ENCODE measurements at places on chromosomes 7 and 10.

GRCh38 chr10:122939133-122939855 lies 14.7 kb downstream of the C10orf88 start:
- DNase-seq: no peak

GRCh38 chr10:67175354-67175753 lies 249.5 kb downstream of the LRRTM3 start:
- DNase-seq: no peak

GRCh38 chr7:131218727-131219128 lies 108.9 kb upstream of the MKLN1 start:
- no peak for DNase-seq

DNA sequence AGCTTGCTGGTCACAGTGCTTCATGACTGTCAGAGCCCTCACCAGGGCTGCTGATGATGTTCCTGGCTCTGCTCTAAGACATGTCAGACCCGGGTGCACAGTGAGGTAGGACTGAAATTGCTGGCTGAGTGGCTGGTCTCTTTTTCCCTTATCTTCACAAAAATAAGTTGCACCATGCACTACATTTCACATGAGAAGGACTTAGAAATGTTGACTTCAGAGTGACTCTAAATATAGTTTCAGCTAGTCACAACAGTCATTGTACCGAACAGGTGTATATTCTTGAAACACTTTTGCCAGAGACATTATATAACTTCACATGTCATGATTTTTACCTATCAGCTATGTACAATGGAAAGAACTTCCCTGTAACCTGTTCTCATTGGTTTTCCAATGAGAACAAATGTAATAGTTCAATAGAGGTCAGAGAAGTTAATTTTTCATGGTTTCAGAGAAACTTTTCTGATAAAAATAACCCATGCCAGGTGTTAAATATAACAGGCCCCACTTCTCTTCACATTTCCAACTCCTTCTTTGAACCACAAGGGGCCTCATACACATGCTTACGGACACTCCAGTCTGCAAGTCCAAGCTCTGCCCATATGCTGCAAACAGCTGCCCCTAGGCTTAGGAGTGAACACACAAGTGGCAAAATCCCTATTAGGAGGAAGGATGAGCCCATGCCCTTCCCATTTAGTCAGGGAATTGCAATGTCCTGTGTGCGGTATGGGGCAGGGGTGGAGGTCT lies 115.6 kb downstream of the CDK6 start:
- no peak for DNase-seq

DNA sequence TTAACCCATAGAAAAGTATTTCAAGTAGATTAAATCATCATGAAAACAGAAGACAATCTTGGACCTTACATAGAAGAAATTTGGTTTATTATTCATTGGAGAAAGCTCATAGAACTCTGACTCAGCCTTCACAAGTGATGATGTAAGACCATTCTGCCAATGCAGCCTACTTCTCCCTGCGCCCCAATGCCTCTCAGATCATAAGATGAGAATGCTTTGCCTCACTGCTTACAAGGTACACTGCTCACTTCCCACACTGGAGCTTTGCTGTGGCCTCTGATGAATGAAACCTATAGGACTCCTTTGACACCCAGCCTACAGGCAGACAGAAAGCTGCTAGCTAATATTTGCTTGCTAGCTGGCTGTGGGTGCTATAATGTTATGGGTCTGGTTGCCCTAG lies 569.4 kb upstream of the STEAP1 start:
- DNase-seq: no peak

- DNase-seq: no peak
Measured at GRCh38 chr10:125575843-125576242, 107.1 kb downstream of the TEX36 start.

- DNase-seq: peak; percentile 98
Measured at GRCh38 chr10:100890673-100891317, 22.0 kb upstream of the SLF2 start.

- DNase-seq: no peak
Measured at GRCh38 chr10:51640120-51640819, 59.1 kb downstream of the CSTF2T start.

DNA sequence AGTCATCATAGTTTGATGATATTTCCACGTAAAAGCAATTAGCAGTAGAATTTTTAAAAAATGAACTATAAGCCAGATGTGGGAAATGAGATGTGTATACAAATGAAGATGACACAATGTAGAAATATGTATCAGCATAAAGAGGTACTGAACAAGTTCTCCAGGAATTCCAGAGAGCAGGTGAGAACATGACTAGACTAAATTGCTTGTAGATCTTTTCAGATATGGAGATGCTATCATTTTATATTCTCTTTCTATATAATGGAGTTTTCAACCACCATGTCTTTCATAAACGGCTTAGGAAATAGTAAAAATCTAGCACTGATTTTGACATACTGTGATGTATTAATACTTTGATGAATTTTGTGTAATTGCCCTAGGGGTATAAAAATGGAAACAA lies 130.9 kb downstream of the SEMA3D start:
- DNase-seq: no peak

GRCh38 chr10:78964952-78965633 lies 103.7 kb upstream of the ZMIZ1 start:
- peak; percentile 43 for DNase-seq

DNA sequence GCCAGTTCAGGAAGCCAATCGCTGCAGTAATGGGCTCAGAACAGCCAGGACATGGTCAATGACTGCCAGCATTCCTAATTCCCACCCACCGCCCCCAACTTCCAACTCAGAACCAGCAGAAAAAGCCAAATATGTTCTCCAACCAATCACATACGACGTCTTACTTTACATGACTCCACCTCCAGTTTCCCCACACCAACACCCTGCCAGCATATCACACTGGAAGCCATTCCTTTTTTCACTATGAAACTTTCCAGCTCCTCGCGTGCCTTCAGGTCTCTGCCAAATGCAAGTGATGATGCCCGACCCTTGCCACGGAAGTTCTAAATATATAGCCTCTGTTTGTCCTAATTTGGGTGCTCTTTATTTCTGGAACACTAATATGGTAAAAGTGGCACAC lies 12.5 kb downstream of the NPS start:
- DNase-seq: no peak

GRCh38 chr10:71343392-71343773 lies 24.3 kb downstream of the SLC29A3 start:
- DNase-seq: peak; percentile 60

GRCh38 chr7:142890874-142891485 lies 5.4 kb upstream of the TRPV6 start:
- no peak for DNase-seq

DNA sequence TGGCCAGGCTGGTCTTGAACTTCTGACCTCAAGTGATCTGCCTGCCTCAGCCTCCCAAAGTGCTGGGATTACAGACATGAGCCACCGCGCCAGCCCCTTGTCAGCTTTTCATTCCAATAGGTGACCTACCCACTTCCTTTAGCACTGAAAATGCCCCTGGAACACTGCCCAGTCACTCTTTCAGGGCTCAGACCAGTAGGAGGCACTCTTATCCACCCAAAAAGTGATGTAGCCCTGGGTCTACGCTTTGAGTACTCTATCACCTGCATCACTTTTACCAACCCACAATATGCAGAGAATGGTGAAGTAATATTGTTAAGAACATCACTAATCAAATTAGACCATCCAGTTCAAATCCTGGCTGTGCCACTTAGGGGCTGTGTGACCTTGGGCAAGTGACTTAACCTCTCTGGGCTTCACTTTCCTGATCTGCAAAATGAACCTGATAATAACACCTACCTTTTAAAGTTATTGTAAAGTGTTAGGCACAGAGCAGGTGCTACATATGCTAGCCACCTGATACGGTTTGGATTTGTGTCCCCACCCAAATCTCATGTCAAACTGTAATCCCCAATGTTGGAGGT lies 5.2 kb downstream of the CALN1 start:
- DNase-seq: no peak

DNA sequence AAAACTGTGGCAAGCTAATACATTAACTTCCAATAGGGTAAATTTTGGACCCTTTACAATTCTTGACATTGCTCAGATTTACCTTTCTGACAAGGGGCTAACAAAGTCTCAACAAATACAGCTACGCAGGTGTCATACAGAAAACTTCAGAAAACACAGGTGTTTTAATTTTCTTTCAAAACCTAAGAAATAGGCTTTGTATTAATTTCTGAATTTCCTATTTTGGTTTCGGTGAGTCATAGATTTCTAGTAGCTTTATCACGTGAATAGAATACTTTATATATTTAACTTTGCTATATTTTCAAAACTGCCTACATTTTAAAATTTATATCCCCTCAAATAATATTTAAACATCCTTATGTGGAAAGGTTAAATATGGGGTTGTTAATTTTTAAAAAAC lies 215.3 kb downstream of the DGKB start:
- no peak for DNase-seq

DNA sequence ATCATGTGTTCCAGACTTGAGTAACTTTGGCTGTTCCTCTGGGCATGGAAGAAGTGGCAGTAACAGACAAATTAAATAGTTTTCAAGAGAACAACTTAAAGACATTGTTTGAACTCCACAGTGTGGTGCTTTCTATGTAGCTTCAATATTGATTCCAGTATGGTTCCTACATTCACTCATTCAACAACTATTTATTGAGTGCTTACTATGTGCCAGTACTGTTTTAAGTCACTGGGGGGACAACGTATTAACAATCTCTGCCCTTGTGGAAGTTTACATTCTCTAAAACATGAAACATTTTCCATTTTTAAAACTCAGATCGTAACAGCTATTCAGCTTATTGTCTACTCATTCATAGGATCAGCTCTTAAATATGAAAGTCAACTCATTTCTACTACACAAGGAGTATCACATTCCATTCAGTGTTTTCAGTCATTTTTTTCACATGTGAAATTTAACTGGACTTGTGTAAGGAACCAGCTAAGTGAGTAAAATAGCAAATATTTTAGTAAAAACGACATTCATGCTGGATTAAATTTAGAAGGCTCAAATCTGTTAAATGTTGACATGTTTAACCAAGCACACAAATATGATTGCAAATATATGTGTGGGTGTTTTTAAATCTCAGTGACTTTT lies 13.6 kb upstream of the CUBN start:
- no peak for DNase-seq

DNA sequence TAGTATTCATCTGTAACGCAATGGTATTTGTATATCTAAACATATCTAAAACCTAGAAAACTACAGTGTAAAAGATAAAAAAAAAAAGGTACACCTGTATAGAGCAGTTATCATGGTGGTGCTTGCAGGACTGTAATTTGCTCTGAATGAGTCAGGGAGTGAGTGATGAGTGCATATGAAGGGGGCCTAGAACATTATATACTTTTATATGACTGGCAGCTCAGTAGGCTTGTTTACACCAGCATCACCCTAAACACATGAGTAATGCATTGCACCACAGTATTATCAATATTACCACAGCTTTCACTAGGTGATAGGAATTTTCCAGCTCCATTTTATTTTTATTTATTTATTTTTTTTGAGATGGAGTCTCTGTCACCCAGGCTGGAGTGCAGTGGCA lies 40.8 kb downstream of the TRIM24 start:
- DNase-seq: no peak

DNA sequence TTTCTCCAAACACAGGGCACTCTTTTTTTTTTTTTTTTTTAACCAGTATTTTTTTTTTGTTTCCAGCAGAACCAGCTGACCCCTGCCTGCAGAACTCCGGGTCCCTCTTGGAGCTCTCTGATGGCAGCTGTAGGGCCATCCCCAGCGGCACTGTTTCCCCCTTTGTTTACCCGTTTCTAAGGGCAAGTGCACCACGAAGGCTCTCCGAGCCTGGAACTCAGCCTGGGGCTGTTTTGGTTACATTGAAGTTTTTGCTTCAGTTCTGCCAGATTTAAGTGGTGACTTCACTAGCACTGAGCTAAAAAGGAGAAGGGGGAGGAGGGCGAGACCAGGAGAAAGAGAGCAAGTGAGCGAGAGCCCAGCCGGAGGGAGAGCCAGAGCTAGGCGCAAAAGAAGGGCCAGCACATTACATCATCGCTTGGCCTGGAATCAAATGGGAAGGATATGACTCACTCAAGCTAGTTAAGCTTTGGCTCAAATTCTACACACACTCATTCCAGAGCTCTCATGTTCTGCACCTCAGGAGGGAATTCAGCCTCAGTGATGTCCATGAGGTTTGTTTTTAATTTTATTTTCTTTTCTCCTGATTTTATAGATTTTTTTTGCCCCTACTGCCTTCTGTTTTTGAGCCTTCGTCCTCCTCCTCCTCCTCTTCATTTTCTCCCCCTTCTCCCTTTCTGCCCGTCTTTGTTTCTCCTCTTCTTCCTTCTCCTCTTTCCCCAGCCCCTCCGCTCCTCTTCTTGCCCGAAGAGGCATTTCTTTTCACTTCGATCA lies 272.3 kb downstream of the TRIL start:
- DNase-seq: peak; percentile 99

- no peak for DNase-seq
Measured at GRCh38 chr7:13044309-13044708, 356.9 kb downstream of the ARL4A start.

GRCh38 chr7:47314248-47314647 lies 267.7 kb downstream of the TNS3 start:
- DNase-seq: no peak

DNA sequence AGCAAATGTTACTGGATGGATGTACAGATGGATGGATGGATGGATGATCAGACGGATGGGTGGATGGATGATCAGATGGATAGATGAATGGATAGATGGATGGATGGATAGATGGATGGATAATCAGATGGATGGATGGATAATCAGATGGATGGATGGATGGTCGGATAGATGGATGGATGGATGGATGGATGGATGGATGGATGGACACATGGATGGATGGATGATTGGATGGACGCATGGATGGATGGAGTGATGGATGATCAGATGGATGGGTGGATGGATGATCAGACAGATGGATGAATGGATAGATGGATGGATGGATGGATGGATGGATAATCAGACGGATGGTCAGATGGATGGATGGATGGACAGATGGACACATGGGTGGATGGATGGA lies 90.3 kb upstream of the TCF7L2 start:
- no peak for DNase-seq

DNA sequence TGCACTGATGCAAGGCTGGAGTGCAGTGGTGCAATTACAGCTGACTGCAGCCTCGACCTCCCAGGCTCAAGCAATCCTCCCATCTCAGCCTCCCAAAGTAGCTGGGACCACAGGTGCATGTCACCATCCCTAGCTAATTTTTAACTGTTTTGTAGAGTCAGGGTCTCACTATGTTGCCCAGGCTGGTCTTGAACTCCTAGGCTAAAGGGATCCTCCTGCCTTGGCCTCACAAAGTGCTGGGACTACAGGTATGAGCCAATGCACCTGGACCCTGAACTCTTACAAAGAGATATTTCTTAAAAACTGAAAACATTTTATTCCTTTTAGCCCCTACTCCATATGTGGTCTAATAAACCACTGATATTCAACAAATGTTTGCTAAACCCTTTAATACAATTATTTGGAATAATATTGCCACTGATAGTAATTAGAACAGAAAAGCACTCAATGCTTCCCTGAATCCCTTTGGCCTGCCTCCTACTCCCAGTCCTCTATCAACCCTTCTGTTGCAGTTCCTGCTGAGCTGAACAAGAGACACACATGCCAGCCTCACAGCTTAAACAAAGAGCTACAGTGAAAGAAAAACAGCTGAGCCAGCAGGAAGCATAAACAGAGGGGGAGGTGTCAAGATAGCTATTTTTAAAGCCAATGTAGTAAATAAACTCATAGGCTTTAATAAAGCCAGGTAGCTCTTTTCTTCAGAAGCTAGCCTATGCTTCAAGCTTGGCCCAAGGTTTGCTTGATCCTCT lies 7.0 kb upstream of the GNAI1 start:
- peak; percentile 61 for DNase-seq
